Activated naive CD4-positive, alpha-beta T cell (primary cell): ENCODE measurements at places on chromosomes 2 and 18.

DNA sequence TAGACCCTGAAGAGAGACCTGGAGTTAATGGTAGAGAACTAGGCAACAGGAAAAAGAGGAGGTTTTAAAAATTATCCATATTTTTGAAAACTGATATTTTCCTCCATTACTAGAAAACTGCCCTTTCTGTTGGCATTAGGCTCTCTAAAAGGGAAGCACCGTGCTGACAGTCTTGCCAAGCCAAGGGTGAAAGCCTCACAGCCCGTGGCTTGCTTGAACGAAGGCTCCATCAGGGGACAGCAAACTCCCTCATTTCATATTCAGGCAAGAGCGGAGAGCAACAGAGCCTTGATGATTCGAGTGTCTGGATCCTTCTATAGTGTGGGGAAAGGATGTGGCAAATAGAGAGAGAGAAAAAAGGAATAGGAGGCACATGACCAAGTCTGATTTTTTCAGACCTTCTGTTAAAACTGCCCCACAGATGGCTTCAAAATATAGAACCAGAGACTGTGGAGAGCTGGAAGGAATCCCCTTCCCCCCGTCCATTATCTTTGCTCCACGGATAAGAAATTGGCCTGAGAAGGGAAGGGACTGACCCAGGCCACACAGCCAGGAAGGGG is 67.0 kb downstream of the CACNB4 start:
- DNase-seq = no peak

DNA sequence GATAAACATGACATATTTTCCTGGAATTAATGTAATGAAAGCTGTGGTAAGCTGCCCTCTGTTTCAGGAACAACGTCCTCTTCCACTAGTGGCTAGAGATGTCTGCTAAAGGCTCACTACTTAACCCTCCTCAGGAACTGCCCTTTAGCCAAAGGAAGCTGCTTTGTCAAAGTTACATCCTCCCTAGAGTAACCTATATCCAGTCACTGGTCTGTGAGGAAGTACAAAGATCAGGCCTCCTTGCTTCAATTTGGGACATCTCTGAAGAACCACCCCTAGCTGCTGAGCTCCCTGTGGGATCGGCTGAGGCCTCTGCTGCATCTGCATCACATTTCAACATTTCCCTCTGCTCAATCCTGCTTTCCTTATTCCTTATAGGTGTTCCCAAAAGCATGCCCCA is 107.8 kb downstream of the PRELID3A start:
- DNase-seq = no peak

GRCh38 chr2:23495661-23496114 is 110.7 kb downstream of the KLHL29 start:
- no peak for DNase-seq

GRCh38 chr2:10501980-10502802 is 54.1 kb upstream of the ODC1 start:
- DNase-seq = no peak
